NCI-H524 treated with DMSO at 0.1 percent for 48 hours (cell line): ENCODE measurements at places on chromosomes 13 and 19.
A peak's percentile ranks its signal among the peaks of the same experiment; 100 is the strongest.

DNA sequence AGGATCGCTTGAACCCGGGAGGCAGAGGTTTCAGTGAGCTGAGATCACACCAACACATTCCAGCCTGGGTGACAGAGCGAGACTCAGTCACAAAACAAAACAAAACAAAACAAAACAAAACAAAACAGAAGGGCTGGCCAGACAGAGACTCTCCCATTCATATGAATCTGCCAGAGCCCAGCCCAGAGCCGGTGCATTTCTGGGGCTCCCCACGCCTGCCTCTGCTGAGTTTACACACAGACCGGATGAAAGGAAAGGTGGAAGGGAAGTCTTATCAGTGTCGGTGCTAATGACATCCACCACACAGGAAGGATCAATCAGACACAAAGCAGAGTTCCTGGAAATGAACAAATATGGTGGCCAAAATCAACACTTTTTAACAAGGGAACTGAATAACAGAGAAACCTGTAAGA is 6.8 kb downstream of the TRAPPC6A start:
- DNase-seq, result no peak

DNA sequence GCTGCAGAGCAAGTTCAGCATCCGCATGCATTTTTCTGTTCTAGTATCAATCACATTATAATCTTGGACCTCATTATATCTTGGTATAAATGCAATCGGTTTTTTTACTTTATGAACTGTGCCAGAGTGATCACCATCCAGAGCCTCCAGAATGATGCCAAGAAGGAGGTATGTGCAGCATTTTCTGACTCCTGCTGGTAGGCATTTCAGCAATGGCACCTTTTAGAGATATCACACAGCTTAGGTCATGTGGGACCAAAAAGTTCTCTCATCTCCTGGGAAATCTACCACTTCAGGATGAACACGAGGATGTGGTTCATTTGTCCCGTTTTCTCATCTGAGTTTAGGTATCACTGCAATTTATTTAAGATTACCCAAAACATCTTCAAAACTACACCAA is 220.4 kb downstream of the VWA8 start:
- DNase-seq, result no peak

DNA sequence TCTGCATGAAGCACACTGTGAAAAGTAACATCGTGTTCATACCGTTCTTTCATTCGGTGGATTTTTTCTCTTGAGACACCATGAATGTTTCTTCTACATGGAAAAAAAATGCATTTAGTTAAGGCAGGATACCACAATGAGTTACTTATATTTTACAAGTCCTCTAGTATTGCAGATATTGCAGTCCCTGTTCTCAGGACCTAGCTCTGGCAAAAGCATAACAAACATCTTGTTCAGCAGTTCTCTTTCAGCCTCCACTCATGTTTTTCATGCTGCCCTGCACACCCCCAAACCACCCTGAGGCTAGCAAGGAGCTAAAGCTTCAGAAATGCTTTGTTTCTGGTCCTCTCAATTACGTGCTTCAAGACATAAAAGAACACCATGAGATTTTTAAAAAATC is 24.8 kb downstream of the N4BP2L1 start:
- no peak for DNase-seq

- peak; percentile 35 for DNase-seq
Observed at GRCh38 chr19:18225702-18226468, at the start of gene PDE4C. Gene PDE4C, minus strand, starts transcription at chr19:18226438. Its CDS starts 23 bp downstream, at chr19:18226415.

DNA sequence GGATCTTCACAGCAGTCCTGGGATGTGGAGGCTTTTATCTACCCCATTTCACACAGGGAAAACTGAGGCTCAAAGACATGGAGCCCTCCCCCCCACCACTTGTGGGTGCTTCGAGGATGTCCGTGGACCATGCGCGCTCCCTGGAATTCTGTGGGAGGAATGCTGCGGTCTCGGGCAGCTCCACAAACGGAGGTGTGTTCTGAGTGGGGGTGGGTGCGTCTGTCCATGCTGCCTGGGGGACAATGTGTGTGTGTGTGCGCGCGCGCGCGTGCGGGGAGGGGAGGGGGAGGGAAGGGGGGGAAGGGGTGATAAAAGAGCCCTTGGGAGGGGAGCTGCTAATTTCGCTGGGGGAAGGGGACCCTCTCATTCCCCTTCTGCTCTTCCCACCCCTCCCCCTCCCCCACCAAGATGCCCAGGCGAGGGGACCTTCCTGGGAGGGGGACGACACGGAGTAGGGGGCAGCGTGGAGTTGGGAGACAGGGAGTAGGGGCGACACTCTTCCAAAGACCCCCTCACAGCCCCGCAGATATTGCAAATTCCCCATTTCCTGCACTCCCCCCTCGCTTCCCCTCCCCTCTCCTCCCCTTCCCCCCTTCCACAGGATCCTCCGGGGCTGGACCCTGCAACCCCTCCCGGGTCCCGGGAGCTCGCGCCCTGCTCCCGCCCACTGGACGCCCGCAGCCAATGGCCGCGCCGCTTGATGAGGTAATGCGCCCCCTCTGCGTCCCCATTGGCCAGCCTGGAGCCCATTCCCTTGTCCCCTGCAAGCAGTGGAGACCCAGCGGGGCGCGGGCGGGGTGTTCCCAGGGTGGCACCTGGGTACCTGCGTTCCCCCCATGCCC is 18.9 kb upstream of the ZNRF4 start:
- DNase-seq, result peak; percentile 73

GRCh38 chr19:49210108-49210900 is 52.7 kb downstream of the TRPM4 start:
- no peak for DNase-seq

DNA sequence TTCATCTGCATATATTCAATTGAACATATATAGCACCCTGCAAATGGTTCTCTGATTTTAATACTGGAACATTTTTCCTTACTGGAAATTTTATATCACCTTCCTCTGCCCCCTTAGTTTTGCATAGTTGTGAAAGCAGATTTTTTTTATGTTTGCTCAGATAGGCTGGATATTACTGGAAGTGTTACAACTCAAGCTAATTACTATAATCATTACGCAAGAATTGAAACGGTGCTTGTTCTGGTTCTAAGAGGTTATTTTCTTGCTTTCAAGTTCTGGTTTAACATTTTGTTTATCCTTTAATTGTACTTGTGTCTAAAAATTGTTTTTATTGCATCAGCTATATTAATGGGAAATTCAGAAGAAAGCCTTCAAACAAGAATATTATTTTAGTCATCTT is 95.6 kb upstream of the MYO16 start:
- DNase-seq, result no peak

DNA sequence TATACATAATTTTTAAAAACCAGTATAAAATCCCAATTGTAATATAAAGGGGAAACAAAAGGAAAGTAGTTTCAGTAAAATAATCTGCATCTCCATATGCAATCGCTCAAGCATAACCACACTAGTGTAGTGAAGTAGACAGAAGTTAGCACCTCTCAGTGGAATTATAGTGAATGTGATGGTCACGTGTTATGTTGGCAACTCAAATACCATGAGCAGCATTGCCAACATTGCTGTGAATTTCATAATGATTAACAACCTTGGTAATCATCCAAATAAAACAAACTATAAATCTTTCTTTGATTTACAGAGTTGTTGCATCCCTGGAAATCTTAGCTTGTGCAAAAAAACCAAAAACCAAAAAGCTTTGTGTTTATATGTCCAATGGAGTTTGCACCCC is 77.3 kb upstream of the SIAH3 start:
- DNase-seq, result no peak
